Cerebellar cortex (tissue), 1 donor: ENCODE measurements at places on chromosomes 13 and 19.

DNA sequence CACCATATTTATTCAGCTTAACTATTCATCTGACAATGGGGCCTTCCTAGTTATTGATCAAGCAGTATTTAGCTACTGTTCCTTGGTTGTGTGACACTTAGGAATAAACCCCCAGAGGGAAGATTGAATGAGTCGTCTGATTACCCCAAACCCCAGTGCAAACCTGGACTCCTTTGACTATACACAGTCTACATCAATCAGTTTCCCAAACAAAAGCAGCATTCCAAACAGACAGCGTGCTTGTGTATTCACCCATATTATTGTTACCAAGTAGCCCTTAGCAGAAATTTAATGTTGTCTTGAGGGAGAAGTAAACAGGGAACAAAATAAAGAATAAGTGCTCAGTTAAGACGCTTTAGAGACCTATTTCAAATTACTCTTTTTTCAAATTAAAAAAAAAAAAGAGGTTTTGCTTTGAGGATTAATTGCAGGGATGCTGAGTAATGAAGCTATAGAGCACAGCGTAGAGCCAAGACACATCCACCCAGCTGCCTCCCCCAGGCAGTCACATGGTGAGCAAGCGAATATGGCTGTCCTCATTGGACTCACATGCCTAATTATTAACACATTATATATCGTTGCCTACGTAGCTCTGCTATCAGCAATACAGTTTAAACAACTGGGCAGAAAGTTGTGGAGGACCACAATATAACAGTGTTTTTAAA, 14.7 kb upstream of the B3GLCT start:
- no peak for DNase-seq

DNA sequence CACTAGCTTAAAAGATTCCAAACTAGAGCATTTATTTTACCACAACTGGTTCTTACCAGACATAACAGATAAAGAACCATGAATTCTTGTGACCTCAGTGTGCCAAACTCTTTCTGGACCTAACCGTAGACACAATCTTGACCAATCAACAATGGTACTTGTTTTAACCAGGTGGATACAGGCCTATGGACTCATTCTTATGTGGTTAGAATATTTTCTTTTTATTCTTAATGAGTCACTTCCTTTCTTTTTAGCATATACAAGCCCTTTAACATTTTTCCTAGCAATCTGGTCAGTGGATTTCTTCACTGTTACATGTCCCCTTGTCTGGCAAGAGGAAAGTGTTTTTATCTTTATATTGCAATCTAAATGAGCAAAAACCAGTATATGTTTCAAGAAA, 792.1 kb upstream of the SPRY2 start:
- no peak for DNase-seq

DNA sequence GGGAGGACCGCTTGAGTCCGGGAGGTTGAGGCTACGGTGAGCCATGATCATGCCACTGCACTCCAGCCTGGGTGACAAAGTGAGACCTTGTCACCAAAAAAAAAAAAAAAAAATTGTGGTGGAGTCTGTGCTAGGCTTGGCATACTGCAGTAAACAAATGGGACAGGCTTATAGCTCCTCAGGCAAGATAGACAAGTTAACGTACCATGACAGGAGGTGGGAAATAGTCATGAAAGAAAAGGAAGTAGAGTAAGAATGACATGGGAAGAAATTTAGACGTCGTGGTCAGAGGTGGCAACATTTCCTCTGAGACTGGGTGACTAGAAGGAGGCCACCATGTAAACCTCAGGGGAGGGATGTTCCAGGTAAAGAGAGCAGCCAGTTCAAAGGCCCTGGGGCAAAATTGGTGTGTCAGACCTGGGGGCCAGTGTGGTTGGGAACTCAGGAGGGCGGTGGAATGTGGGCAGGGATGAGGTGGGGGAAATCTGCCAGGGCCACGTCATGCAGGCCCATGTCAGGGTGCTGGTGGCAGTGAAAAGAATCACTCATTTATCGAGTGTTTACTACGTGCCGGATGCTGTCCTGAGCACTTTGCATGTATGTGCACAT, 5.6 kb downstream of the SNRPA start:
- DNase-seq, result no peak

DNA sequence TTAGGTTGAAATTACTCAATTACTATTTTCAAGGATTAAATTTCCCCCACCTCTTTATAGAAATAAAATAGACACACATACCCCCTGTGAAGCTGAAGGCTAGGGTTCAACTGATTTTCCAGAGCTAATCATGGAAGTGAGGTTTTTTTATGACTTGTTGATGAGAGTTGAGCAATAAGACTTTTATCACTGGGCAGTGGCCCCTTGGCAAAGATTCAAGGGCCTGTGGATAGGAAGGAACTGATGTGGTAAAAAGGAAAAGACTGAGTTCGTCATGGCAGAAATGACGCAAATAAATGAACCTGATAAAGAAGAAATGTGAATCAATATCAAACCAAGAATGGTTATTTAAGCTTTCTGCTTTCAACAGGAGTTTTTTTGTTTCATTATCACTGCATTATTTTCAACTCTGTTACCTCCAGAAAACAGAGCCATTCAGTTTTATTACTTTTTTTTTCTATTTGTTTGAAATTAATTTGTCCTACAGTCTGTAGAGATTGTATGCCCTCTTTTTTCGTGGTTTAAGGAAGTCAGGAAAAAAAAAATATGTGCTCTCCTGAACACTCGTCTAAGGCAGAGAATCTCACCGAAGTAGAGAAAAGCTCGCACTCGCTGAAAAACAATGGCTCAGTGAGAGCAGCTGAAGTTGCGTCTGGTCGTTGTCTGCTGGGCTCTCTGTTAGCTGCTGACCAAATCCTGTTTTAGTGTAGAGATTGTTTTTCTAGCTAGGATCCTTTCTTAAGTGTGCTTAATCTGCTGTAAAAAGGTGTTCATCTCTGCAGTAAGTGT, 38.9 kb downstream of the STOML3 start:
- no peak for DNase-seq

DNA sequence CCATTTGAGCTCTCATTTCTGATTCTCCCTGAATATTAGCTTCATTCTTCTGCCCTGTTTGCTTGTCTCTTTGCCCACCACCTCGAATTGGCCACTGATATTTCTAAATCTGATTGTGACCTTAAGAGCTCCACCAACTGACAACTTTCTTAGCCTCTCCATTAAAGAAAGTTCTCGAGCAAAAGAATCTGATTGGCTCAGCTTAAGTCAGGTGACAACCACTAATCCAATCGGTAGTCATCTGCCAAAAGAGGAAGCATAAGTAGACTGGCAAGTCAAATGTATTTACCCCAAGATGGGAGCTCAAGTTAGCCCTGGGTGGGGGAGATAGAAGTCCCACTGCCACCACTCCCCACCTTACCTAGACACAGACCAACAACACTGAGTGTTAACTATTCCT, 41.5 kb downstream of the NOTCH3 start:
- DNase-seq, result no peak

GRCh38 chr13:32426191-32426989, 1.5 kb downstream of the N4BP2L1 start:
- DNase-seq, result peak; percentile 50

DNA sequence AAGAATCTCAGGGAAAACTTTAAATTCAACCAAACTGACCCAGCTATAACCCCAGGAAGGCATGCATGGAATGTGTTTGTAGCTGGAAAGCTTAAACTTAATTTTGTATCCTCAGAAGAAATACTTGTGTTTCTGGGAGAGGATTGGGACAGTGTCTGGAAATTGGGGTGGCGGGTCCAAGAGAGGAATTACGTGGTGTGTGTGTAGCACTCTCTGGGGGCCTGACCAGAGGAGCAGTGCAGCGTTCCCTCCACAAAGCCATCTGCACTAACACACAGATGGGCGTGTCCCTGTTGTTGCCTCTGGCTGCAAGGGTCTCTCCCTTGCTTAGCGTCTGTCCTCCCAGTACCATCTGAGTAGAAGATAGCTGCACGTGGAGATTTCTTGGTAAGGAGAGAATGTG, 6.4 kb downstream of the GARRE1 start:
- no peak for DNase-seq

DNA sequence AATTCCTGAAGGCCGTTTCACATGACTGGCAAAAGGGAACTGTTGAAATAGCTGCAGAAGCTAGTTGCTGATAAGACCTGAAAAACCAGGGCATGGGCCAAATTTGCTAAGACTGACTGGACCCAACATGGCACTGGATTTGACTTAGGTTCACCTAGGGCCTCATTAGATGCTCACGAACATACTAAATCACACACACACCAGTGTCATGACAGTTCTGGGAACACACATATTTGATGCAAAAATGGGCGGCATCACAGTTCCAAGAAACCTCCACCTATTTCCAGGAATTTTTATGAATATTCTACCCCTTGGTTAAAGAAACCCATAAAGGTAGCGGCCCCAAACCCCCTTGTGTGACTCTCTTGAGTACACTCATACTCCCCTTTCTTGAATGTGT, 99.6 kb upstream of the OBI1 start:
- DNase-seq, result no peak

- no peak for DNase-seq
Observed at GRCh38 chr19:12763100-12763499, 11.5 kb downstream of the BEST2 start.

- DNase-seq, result no peak
Observed at GRCh38 chr13:19155321-19155861, 26.2 kb downstream of the TUBA3C start.

DNA sequence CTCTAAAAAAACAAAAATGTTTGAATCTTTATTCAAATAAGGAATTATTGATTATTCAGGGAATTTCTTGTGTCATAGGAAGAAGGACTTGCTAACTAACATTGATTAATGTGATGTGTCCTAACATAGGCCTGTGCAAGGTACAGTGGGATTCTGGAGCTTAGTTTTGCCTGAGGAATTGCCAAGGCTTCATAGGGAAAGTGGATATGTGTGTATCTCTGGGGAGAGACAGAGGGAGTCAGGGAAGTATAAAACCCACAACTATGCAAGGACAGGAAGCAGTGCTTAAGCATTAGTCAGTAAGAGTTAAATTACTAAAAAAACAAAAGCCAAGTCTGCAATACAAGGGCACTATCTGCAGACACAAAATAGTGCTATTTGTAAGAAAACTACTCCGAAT, 59.6 kb downstream of the WDFY2 start:
- no peak for DNase-seq

DNA sequence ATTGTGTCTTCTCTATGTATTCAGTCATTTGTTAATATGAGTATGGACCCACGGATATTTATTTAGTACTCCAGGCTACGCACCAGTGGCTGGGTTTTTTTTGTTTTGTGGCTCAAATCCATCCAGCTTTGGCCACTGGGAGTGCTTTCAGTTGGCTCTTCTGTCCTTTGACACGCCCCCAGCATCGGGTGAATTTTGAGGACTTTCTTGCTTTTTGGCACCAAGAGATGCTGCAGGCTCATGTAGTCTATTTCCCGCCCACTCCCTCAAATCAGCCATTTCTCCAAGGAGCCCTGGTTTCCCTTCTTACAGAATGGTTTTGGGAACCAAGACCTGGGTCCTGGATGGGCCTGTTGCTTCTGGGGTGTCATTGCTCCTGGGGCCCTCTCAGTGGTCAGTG, 55.8 kb downstream of the SMARCA4 start:
- DNase-seq, result no peak

- no peak for DNase-seq
Observed at GRCh38 chr13:51879133-51879532, 17.4 kb downstream of the CCDC70 start.

DNA sequence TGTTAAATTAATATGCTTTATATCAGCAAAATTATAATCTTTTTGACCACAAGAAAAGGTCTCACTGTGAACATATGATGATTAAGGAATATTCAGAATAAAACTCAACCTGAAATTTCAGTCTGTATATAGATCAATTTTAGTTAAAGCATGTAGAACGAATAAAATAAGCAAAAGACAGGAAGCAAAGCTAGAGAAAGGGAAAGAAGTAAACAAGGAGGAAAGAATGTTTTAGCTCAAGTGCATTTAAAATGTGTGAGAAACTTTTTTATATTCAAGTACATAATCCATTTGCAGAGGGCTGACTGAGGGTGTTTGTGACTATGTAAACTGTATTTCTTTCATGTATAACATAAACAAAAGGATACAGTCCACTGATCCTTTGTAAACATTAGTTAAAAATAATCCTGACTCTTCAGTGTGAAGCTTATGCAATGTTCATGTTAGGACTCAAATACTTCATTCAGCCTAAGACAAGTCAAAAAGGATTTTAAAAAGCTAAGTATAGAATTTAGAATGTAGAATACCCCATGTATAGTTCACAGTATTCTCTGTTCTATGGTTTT, 472.1 kb downstream of the DIAPH3 start:
- DNase-seq, result no peak

DNA sequence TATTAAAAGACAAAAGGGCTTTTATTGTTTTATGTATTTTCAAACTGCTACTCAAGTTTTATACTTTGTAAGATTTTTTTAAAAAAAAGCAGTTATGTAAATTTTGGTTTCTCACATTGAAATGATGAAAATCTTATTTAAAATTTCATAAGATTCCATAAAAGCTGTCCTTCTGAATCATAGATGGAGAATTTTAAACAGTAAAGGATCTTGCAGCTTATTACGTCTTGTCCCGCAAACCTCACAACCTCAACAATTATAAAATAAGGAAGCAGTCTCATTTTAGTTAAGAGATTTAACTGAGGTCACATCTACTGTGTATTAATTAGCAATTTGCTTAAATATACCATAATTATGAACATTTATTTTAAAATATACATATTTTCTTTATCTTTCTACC, 581.0 kb upstream of the SPRY2 start:
- DNase-seq, result no peak

DNA sequence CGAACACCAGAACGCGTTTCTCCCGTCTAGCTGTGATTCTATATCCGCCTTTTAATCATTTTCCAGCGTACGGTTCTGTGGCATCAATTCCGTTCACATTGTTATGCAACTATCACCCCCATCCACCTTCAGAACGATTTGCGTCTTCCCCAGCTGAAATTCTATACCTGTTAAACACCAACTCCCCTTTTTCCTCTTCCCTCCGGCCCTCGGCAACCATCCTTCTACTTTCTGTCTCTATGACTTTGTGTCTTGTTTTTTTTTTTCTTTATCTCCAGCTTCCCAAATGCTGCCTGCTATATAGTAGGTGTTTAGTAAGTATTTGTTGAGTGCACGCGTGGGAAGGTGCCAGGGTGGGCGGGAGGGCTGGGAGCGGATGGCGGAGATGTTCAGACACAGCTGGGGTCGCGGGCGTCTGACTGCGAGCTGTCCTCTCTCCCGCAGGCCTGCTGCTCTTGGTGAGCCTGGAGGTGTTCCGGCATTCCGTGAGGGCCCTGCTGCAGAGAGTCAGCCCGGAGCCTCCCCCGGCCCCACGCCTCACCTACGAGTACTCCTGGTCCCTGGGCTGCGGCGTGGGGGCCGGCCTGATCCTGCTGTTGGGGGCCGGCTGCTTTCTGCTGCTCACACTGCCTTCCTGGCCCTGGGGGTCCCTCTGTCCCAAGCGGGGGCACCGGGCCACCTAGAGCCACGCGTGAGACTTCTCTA, 20.2 kb downstream of the CACNG6 start:
- DNase-seq, result no peak

- no peak for DNase-seq
Observed at GRCh38 chr19:14091081-14091812, 696 bp upstream of the SAMD1 start.

- DNase-seq, result no peak
Observed at GRCh38 chr13:52749419-52749818, 9.8 kb upstream of the CNMD start.
